Activated T-helper 1 cell treated with anti-CD3 and anti-CD28 coated beads, Interleukin-12 subunit alpha, Interleukin-12 subunit beta, Interleukin-2, Interleukin-4 antibody, amounts not matched to agents 30 ng/mL and 10 ng/mL and 1 ng/mL, durations not matched to agents 14 hours and 24 hours and 36 hours (primary cell): ENCODE measurements at places on chromosomes 5 and 9. TPM values are rescaled to one million over a fixed set of nuclear protein-coding genes. Genes with fewer than 3 reads are reported as not detected.
A peak's percentile ranks its signal among the peaks of the same experiment; 100 is the strongest.

DNA sequence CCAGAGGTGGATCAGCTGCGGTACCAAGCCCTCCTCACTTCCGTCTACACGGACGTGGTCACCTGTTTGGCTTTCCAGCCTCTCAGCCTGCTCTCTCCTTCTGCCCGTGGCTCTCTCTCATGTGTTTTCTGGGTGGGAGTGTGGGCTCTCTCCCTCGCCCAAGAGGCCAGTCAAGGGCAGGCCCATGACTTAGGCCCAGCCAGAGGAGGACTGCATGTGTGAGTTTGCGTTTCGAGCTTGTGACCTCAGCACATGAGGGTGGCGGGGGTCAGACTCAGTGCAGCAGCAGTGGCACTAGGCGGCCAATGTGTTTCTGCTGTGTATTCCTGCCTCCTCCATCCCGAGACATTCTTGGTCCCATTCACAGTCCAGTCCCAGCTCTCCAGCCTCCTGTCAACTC is 82.5 kb upstream of the SMIM23 start:
- H3K27me3 ChIP-seq = no peaks in the 10 kb centered on the region
- no peak for DNase-seq
- H3K36me3 ChIP-seq = no peaks in the 10 kb centered on the region
- no peak overlapping the region for H3K4me3 ChIP-seq
- no peak overlapping the region for H3K27ac ChIP-seq
- H3K4me1 ChIP-seq = no peaks in the 10 kb centered on the region

DNA sequence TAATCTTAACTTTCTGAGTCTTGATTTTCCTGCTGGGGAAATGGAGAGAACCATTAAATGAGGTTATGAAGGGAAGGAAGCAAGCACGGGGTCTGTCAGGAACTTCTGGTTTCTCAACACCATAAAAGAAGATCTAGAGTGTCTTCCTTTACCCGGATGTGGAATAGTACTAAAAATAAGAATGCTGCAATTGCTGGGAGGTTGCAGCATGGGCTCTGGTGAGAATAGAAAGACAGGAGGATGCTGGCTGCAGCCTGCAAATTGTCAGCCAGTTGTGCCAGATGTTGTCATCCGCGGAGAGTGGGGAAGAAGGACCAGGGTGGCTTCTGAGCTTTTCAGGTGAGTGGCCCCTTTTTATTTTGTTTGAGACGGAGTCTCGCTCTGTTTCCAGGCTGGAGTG is 69.3 kb upstream of the STC2 start:
- no peak for DNase-seq
- no peak overlapping the region for H3K4me3 ChIP-seq
- peaks cover 3% of the 10 kb centered on the region for H3K27me3 ChIP-seq
- H3K36me3 ChIP-seq = peaks cover 2% of the 10 kb centered on the region
- H3K4me1 ChIP-seq = no peaks in the 10 kb centered on the region
- no peak overlapping the region for H3K27ac ChIP-seq

- no peaks in the 10 kb centered on the region for H3K4me1 ChIP-seq
- no peak for DNase-seq
- H3K36me3 ChIP-seq = no peaks in the 10 kb centered on the region
- H3K27me3 ChIP-seq = no peaks in the 10 kb centered on the region
- H3K4me3 ChIP-seq = no peak overlapping the region
Measured at GRCh38 chr9:3012842-3013241, 168.9 kb upstream of the PUM3 start.

GRCh38 chr9:79408200-79408599 is 163.6 kb upstream of the TLE4 start:
- no peak overlapping the region for H3K4me3 ChIP-seq
- no peaks in the 10 kb centered on the region for H3K4me1 ChIP-seq
- peaks cover 4% of the 10 kb centered on the region for H3K27me3 ChIP-seq
- no peak overlapping the region for H3K27ac ChIP-seq
- no peaks in the 10 kb centered on the region for H3K36me3 ChIP-seq

DNA sequence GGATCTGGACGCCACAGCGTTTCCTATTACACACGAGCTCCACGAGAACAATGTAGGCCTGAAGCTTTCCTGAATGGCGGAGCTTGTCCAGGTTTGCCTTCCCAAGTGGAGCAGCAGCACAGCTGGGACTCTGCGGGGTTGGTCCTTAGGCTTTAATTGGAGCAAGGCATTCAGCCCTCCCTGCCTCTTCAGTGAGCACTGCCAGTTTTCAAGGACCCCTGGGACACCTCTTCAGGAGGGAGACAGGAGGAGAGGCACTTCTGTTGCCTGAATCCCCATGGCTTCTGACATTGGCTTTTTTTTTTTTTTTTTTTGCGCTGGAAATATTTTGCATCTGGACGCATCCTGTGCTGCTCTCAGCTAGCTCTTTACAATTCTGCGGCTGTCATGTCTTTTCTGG is 179.4 kb downstream of the SEMA6A start:
- H3K27ac ChIP-seq = no peak overlapping the region
- no peaks in the 10 kb centered on the region for H3K36me3 ChIP-seq
- H3K27me3 ChIP-seq = no peaks in the 10 kb centered on the region
- H3K4me1 ChIP-seq = no peaks in the 10 kb centered on the region

DNA sequence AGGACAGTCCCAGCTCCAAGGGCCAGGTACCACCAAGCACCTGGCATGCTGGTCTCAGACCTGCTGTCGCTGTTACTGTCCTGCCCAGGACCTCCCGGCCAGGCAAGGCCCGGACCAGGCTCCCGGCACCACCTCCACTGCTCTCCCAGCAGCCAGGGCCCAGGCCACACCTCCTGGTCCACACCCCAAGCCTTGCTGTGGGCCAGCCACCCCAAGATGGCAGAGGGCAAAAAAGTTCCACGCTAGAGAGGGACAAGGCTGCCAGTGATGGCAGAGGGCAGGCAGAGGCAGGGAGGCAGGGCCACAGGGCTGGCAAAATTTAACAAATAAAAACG is 1.1 kb downstream of the DNLZ start:
- peaks cover 4% of the 10 kb centered on the region for H3K36me3 ChIP-seq
- H3K4me3 ChIP-seq = peak overlapping the region; percentile 83
- H3K27ac ChIP-seq = no peak overlapping the region
- no peak for DNase-seq

The IFNB1 gene
- total RNA-seq = 0.23 TPM in 1 of 2 replicates, not detected in the other

GRCh38 chr5:35320029-35320428 is 89.7 kb upstream of the PRLR start:
- H3K4me3 ChIP-seq = no peak overlapping the region
- no peaks in the 10 kb centered on the region for H3K27me3 ChIP-seq
- no peaks in the 10 kb centered on the region for H3K36me3 ChIP-seq
- peaks cover 7% of the 10 kb centered on the region for H3K4me1 ChIP-seq
- no peak overlapping the region for H3K27ac ChIP-seq
- no peak for DNase-seq

GRCh38 chr5:179608131-179608581 is 15.3 kb downstream of the HNRNPH1 start:
- peaks cover 46% of the 10 kb centered on the region for H3K36me3 ChIP-seq
- H3K4me1 ChIP-seq = peaks cover 44% of the 10 kb centered on the region
- peak; percentile 59 for DNase-seq
- H3K4me3 ChIP-seq = no peak overlapping the region

DNA sequence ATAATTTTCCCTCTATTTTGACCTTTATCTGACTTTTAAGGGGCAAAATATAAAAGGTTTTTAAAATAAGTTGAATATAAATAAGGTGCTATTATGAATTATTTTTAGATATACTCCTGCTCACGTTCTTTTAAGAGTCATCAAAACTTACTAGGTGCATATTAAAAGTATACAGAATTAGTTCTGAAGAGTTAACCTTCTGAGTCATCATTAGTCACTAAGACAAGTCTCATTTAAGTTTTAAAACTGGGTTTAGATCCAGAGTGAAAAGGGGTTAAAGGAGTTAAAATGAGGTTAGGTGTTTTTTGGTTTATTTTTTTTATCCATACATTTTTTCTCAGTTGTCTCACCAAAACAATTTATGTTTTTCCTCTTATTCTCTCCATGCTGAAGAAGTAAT is 41.7 kb downstream of the SMIM15 start:
- no peaks in the 10 kb centered on the region for H3K36me3 ChIP-seq
- H3K27ac ChIP-seq = no peak overlapping the region
- DNase-seq = no peak
- H3K27me3 ChIP-seq = no peaks in the 10 kb centered on the region
- H3K4me1 ChIP-seq = no peaks in the 10 kb centered on the region

DNA sequence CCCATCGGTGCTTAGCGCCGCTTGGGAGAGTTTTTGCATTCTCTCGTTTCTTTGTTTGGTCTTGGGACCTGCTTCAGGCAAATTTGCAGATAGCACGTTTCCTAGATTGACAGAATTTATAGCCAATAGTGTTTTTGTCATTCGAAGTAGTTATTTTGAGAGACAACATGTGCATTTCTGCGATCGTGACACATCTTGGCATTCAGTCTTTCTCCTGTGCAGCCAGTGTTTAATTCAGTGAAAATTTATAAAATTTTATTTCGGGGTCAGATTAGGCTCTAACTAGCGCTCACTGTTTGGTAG is 830 bp downstream of the PRRC1 start:
- H3K36me3 ChIP-seq = peaks cover 26% of the 10 kb centered on the region
- peaks cover 26% of the 10 kb centered on the region for H3K4me1 ChIP-seq

- peaks cover 5% of the 10 kb centered on the region for H3K4me1 ChIP-seq
- H3K27me3 ChIP-seq = peaks cover 26% of the 10 kb centered on the region
- DNase-seq = no peak
- no peaks in the 10 kb centered on the region for H3K36me3 ChIP-seq
- H3K27ac ChIP-seq = no peak overlapping the region
- no peak overlapping the region for H3K4me3 ChIP-seq
Measured at GRCh38 chr5:156427315-156427714, 100.4 kb downstream of the SGCD start.

- no peak for DNase-seq
- H3K4me1 ChIP-seq = peaks cover 46% of the 10 kb centered on the region
Measured at GRCh38 chr5:157004893-157005551, 42.0 kb upstream of the TIMD4 start.

The PRR7 gene
- 10.3 and 11.2 TPM in 2 replicates for total RNA-seq

DNA sequence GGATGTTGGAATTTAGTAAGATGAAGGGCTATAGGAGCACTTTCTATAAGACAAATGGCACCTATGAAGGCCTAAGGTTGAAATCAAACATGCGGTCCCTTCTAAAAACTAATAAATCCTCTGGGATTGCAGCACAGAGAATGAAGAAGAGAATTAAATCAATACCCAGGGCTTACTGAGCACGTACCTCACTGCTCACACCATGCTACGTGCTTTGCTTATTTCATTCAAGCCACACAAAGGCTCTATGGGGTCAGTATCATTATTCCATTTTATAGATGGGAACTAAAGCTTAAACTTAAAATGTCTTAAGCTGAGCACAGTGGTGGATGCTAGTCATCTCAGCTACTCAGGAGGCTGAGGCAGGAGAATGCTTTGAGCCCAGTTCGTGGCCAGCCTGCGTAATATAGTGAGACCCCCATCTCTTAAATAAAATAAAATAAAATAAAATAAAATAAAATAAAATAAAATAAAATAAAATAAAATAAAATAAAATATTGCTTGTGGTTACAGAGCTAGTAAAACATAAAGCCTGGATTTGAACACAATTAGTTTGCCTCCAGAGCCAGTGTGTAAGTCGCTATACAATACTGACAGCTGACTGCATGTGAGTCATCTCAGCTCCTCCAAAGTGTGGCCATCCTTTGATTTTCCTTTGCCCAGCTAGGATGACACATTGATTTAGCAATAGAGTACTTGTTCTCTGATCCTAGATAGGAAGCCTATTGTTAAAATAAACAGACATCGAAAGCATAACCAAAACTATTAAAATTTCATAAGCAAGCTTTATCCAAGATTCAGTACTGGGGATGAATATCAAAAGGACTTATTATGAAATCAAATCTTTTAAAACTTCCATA is 20.9 kb upstream of the DPYSL3 start:
- H3K27ac ChIP-seq = no peak overlapping the region
- no peaks in the 10 kb centered on the region for H3K36me3 ChIP-seq
- H3K4me3 ChIP-seq = no peak overlapping the region
- no peak for DNase-seq
- H3K27me3 ChIP-seq = peaks cover 4% of the 10 kb centered on the region

- peaks cover 4% of the 10 kb centered on the region for H3K27me3 ChIP-seq
- no peak overlapping the region for H3K27ac ChIP-seq
- DNase-seq = no peak
- no peak overlapping the region for H3K4me3 ChIP-seq
- no peaks in the 10 kb centered on the region for H3K36me3 ChIP-seq
Measured at GRCh38 chr5:94407023-94407422, 211.4 kb downstream of the KIAA0825 start.

The HRCT1 gene
- not detected in 2 replicates for total RNA-seq

DNA sequence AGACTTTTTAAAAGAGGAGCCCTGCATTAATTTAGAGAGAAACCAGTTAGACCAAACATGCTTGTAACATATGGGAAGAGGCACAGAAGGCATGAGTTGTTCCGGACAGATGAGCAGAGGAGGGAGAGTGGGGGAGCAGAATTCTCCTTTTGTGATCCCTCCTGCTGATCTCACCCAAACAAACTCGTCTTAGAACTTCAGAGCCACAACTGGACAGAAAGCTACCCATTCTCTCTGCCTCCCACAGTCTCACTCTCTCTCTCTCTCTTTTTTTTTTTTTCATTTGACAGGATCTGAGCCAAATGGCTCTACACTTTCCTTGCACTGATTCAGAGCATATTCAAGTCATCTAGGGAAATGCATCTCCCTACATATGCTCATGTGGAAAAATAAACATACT is 196.0 kb upstream of the PAPPA start:
- H3K36me3 ChIP-seq = no peaks in the 10 kb centered on the region
- no peaks in the 10 kb centered on the region for H3K4me1 ChIP-seq
- no peak overlapping the region for H3K27ac ChIP-seq
- DNase-seq = no peak

DNA sequence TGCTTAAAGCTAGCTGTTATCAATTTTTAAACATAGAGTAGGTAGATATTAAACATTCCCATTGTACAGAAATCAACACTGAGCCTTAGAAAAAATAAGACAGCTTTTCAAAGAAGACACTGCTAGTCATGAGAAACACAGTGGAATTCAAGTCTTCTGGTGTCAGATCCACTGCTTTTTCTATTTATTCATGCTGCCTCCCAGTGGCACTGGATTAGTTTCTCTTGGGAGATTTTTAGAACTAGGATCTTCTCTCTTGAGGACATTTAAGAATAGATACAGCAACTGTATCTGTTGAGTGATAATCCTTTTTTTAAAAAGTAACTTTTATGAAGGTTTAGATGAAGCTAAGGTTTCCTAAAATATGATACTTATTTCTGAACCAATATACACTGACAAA is 1635.4 kb upstream of the C9orf72 start:
- H3K4me3 ChIP-seq = no peak overlapping the region
- H3K4me1 ChIP-seq = no peaks in the 10 kb centered on the region
- DNase-seq = no peak
- H3K27ac ChIP-seq = no peak overlapping the region
- H3K27me3 ChIP-seq = peaks cover 23% of the 10 kb centered on the region
